ENCODE measurements at places on chromosomes 1 and 21.

DNA sequence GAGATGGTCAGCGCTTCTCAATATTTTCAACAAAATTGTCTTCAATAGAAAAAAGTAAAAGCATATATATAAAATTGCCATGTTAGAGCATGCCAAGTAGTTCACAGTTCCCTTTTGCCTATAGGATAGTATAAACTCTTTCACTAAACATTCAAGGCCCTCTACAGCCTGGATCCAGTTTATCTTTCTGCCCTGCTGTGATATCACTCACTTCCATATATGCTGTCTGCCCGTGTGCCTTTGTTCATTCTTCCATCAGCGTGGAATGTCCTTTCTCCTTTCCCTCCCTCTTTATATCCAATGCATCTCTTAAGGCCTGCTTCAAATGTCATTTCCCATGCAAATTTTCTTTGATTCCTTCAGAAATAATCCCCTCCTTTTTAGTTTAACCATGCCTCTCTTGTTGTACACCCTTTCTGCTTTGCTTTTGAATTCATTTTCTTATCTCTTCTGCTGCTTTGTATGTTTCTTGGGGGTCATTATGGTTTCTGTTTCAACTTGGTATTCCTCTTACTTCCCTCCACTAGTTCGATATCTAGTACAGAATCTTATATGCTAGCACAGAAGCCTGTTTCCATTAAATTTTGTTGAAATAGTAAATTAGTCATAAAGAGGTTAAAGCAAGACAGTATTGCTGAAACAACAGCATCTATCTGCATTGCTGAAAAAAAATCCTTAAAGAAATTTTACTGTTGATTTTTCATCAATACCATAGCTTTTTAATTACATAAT lies 44.7 kb downstream of the XCL2 start:
- no peak for DNase-seq

GRCh38 chr1:18144916-18145647 lies 37.5 kb downstream of the IGSF21 start:
- no peak for DNase-seq

DNA sequence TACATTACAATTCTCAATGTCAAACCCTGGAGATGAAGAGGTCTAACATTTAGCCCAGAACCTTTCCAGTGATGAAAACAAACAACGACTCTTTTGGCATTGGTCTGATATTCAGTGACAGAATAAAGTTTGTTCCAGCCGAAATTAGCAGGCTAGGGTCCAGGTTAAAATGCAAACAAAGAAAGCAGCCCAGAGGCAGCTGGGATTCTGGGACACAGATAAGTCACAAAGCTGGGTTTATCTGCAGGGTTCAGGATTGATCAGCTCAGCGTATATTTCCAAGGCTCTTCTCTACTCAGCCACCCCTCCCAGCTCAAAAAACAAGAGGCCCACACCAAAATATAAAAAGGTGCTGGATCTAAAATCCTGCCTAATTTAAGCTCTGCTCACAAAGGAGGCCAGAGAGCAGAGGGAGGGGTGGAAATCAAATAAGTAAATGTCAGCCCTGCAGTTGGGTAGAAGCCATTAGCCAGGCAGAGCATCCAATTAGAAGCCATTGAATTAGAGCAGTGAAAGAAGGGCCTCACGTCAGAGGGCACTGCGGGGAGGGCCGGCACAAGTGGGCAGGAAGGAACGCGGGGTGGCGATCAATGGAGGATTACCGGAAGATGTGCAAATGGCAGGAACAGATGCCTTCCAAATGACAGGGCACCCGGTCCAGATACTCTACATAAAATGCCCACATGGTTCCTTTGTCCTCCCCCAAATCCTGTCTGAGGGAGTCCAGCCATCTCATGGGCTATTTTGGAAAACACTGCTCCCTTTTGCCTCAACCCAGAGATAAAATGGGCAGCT lies 3.2 kb upstream of the KLHDC8A start:
- no peak for DNase-seq

GRCh38 chr1:167297222-167298214 lies 76.8 kb downstream of the POU2F1 start:
- no peak for DNase-seq
